ENCODE measurements at places on chromosomes 2 and 18.

GRCh38 chr18:8469544-8470130, 139.6 kb upstream of the RAB12 start:
- no peak for DNase-seq

- DNase-seq, result peak; percentile 10
Measured at GRCh38 chr2:173101687-173102086, 26.0 kb downstream of the MAP3K20 start.

GRCh38 chr2:211068108-211068780, 511.8 kb downstream of the CPS1 start:
- DNase-seq, result peak; percentile 5

- no peak for DNase-seq
Measured at GRCh38 chr2:197208024-197208423, 102.6 kb downstream of the ANKRD44 start.

DNA sequence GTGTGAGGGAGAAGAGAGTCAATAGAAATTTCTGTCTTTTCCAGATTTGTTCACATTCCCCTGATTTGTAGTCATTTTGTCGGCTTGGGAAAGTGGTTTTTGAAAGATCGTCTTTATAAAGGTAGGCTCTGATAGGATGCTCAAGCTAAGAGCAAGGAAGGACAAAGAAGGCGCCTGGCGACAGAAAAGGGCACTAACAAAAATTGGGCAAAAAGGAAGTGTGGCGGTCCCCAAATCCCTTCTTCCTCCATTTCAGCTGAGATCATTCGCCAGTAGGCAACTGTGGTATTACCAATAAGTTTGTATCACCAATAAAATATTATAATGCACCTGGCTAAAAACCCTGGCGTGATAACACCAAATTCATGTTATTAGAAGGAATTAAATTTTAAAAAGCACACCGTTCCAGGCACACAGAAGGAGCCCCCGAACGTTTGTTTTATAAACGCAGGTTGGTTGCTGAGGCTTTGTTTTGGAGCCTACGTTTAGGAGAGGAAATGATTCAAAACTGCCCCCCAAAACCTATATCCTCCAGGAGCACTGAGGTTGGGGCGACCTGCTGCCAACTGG, 756 bp upstream of the PTPN4 start:
- DNase-seq, result no peak

DNA sequence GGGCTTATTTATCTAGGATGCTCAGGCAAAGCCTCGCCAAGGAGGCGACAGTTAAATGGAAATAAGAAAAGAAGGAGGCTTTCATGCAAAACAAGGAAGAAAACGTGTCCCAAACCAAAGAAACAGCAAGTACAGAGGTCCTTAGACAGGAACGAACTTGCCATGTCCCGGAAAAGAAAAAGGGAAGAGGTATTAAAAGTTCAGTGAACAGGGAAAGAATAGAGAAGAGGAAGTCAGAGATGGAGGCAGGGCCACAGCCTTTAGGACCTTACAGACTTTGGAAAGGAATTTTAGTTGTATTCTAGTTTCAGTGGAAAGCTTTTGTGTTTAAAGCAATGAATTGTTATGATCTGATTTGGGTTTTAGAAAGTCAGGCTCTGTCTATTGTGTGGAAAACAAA, 22.1 kb downstream of the IKZF2 start:
- peak; percentile 52 for DNase-seq

DNA sequence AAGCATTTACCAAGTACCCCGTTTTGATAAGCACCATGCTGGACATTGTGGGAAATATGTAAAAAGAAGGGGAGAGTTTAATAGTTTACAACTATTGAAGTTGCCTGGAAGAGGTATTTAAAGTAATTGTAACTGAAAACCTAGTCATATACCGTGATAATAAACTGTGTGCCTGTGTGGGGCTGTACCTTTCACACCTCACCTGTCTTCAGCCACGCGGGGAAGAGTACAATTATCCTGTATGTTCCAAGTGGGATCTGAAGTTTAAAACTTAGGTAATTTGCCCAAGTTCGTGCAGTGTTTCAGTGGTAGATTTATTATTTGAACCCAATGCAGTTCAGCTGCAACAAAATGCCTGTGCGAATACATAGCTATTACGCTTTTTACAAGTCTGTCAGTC, 128.2 kb upstream of the TMEM200C start:
- DNase-seq, result no peak

GRCh38 chr2:184416146-184416913, 182.0 kb upstream of the ZNF804A start:
- DNase-seq, result no peak

DNA sequence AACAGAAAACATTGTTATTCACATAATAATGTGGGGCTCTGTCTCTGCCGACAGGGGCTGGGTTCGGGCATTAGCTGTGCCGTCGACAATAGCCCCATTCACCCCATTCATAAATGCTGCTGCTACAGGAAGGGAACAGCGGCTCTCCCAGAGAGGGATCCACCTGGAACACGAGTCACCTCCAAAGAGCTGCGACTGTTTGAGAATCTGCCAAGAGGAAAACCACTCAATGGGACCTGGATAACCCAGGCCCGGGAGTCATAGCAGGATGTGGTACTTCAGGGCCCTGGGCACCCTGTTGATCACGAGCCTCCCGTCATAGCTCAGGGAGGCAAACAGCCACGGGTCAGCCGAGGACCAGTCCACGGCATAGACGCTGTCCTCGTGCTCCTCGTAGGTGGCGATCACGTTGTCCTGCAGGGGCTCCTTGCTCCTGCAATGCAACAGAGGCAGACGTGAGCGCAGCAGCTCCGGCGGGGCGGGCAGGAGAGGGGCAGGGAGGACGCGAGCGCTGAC, 188.5 kb downstream of the EIPR1 start:
- DNase-seq, result no peak

GRCh38 chr18:49081511-49082155, 130.9 kb upstream of the SMAD7 start:
- no peak for DNase-seq

- DNase-seq, result no peak
Measured at GRCh38 chr2:226669249-226669648, 130.4 kb downstream of the IRS1 start.

DNA sequence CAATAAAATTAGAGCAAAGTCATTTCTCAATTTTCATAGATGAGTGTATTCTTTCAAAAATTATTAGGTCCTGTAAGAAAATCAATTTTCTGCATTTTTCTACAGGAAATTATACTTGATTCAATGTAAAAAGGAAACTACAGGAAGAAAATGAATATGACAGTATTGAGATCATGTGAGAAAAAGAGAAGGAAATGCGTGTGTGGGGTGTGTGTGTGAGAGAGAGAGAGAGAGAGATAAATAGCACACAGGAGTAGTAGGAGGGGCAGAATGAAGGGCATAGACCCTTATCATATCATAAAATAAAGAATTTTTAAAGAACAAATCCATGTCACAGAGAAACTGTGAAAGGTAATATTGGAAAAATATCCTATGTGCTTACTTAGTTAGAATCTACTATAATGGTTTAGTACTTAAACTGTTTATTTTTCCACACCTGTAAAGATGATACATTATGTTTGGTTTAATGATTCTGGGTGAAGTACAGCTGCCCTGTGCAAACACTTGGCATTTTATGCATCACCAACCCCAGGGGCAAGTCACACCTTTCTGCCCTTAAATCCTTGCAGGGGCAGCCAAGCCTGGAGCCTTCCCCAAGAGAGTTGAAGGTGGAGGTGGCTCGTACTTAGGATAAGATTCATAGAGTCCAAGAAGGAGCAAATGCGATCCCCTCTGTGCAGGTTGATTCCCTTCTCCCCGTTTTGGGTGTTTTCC, 276.4 kb downstream of the TGIF1 start:
- DNase-seq, result peak; percentile 49

DNA sequence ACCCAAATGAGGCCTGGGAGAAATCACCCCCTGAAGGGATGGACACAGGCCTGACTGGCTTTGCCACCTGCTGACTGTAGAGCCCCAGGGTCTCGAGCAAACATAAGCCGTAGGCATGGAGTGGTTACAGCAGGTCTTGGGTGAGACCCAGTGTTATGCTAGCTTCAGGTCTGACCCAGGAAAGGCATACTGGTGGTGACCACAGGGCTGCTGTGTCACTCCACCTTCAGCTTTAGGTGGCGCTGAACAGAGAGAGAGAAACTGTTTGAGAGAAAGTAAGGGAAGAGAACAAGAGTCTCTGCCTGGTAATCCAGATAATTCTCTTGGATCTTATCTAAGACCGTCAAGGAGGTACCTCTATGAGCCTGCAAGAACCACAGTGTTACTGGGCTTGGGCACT, 1544.2 kb upstream of the TMEFF2 start:
- DNase-seq, result peak; percentile 5

DNA sequence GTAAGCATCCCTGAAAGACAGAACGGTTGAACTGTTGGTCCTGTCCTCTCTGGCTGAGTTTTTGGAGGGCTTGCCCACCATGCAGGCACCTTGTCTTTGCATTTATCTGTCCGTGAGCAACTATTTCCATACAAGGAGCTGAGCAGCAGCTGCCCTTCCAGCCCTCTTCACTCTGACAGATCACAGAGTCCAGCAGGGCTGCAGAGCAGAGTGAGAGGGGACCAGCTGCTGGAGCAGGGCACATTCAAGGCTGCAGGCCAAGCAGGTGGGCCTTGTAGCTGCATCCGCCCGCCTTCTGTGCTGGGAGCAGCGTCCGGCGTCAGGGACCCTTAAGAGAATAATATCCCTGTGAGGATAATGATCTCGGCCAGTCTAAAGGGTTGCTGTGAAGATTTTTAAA, 9.5 kb downstream of the SMYD1 start:
- no peak for DNase-seq

- no peak for DNase-seq
Measured at GRCh38 chr2:160278879-160279177, 78.8 kb upstream of the ITGB6 start.

- DNase-seq, result no peak
Measured at GRCh38 chr18:12377556-12378197, 650 bp upstream of the AFG3L2 start.

GRCh38 chr2:227908266-227909054, 37.0 kb downstream of the DAW1 start:
- no peak for DNase-seq

- DNase-seq, result no peak
Measured at GRCh38 chr2:11430729-11431128, 35.2 kb downstream of the E2F6 start.

- DNase-seq, result no peak
Measured at GRCh38 chr18:6294148-6294784, 120.4 kb downstream of the L3MBTL4 start.

DNA sequence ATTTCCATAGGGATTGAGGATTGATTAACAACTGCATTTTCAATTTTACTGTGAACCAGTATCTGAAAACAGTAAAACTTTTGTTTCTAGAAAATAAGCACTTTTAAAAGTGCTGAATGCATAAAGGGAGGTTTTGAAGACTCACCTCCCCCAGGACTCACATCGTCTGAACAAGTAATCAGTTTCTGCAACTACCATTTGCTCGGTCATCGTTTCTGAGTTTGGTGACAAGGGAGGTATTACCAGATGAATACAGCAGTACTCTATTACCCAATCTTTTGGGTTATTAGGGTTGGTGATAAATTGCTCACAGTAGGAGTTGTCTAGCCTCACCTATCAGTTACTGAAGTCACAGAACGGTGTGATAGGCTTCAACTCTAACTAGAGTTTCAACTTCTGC, 234.5 kb upstream of the FN1 start:
- no peak for DNase-seq

- DNase-seq, result no peak
Measured at GRCh38 chr2:42886921-42887320, 94.5 kb upstream of the HAAO start.

DNA sequence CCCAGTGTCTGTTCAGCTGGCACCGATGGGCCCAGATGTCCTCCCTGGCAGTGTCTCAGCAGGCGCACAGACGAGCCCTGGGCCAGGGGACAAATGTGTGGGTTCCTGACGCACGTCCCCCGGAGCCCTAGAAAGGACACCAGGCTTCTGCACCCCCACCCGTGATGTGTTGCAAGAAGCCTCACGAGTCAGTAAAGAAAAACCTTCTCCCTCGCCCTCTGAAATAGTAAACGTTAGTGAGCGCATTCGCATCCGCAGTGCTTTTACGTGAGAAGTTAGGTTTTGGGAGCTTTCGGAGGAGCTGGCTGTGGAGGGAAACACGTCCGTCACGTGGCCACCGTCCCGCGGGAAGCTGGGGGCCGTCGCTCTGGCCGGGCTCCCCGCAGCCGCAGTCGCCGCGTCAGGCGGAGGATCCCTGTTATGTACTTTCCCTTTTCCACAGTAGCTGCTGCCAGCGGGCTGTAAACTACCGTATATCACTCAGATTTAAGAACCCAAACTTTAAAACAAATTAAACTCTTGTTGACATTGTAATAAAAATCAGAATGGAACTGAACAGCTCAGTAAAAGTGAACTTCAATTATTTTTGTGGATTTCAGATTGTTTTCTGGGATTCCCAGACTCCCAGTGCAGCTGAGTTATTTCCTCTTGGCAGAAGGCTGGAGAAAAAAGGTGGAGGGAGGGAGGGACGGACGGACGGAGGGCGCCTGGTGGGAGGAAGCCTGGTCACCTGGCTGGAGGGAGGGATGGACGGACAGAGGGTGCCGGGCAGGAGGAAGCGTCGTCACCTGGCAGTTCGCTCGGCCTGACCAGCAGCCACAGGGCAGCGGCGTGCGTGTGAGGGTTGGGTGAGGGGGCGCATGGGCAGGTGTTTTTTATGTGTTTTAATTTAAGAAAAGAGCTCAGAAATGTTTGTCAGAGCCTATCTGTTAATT, 112.1 kb downstream of the NFATC1 start:
- no peak for DNase-seq

- DNase-seq, result no peak
Measured at GRCh38 chr2:149357058-149357457, 26.7 kb downstream of the LYPD6 start.

DNA sequence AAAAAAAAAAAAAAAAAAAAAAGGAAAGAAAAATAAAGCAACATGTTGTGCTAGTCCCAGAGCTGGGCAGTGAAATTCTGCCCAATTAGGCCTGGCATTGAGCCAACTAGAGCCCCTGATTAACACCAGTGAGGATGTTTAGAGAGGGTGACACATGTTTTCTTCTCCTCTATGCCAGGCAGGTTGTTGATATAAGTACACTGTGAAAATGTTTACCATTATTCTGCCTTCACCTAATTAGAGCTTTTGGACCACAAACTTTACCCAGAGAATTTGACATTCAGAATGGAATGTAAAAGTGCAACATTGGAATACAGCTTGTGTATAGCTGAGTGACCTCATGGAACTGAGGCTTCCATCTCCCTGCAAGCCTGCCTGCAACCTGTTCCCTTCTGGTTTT, 95.9 kb upstream of the MSH2 start:
- no peak for DNase-seq

Data from OCI-M1 (cell line).